ENCODE measurements at places on chromosomes 4 and X.

GRCh38 chrX:47456080-47456479 lies 26.9 kb downstream of the ZNF41 start:
- DNase-seq, result no peak

DNA sequence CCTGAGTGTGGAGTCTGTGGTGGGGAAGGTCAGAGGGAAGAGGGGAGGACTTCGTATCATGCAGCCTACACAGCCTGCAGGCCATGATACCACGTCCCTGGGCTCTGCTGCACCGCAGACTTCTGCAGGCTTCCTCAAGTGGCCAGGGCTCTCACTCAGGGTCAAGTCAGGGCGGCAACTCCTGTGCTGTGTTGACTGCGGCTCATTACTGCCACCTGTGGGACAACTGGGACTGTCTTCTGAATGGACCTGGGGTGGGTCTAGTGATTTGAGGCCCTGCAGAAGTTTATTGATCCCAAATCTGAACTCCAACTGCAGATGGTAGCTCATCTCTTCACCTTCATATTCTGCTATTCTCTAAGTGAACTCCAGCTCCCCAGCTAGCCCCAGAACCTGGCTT lies 167.1 kb downstream of the NSUN7 start:
- DNase-seq, result peak; percentile 37

GRCh38 chrX:13389501-13389900 lies 69.6 kb upstream of the ATXN3L start:
- no peak for DNase-seq

DNA sequence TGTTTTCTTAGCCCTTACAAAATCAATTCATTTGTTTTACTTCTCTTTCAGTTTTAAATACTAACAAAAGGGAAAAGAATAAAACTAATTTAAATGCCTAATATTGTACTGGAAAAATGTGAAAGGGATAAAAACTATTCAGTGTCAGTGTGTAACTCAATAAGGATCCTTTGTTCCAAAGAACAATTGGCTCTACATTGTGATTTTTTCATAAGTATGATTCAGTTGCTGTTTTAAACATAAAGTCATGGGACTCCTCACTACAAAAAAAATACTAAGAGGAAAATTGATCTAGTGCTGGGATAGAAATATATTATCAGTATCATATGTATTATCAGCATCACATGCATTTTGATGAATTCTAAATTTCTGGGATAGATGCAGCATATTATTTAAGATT lies 199.4 kb upstream of the TRAM1L1 start:
- no peak for DNase-seq

GRCh38 chr4:126109836-126110235 lies 795.1 kb downstream of the FAT4 start:
- no peak for DNase-seq

GRCh38 chr4:5710961-5711478 lies at the start of gene EVC:
EVC (plus strand) TSS chr4:5711201; CDS start chr4:5711381, 180 bp downstream.
- DNase-seq, result peak; percentile 84

GRCh38 chrX:72340041-72340440 lies 34.3 kb upstream of the CITED1 start:
- no peak for DNase-seq

- DNase-seq, result no peak
These were observed 1.9 kb downstream of the DHRSX start for GRCh38 chrX:2498781-2499302.
